ENCODE measurements at places on chromosomes 13 and 19.

DNA sequence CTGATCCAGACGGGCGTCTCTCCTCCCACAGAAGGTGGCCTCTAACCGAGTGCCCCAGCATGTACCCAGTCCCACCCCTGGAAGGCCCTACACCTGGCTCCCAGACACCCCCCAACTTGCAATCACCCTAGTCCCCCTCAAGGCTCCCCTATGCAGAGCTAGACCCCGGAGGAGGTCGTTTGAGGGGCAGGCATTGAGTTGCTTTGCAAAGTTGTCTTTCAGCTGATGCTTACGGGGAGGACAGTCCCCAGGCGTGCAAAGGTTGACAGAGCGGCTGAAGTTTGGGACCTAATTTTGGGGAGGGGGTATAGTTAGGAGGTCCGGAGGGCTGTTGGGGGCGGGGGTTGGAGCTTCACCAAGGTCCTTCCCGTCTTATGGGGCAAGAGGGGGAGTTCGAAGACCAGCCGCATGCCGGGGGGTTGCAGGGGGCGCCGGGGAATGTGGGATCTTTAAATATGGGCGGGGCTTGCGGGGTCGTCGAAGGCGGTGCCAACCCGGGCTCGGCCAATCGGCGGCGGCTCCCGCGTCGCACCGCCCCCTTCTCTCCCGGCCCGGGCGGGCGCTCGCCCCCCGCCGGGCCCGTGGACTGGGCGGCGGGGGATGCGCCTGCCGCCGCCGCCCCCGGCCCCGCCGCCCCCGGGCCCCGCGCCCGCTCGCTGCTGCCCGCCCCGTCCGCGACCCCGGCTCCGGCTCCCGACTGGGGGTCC is at the start of gene KCNN1:
Gene KCNN1 (plus strand): TSS at position 558 of the 707 bp plus-strand sequence. CDS start 6,782 bp downstream, outside the sequence.
- DNase-seq, result no peak

DNA sequence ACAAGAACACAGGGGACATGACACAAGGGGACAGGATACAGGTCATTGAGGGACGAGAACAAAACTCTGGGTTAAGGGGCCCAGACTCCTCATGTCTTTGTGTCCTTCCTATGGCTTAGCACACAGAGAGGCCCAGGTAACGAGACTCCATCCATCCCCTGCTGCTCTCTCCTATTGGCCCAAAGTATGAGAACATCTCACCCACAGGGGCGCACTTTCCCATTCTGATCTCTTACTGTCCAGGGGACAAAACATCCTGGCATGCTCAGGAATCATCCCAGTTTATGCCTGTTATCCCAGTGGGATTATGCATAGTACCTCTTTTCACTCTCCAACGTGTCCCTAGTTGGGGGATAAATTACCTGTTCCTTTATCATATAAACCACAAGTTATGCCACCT is 19.2 kb downstream of the C13orf42 start:
- DNase-seq, result no peak

GRCh38 chr19:57708641-57709361 is at the start of gene ZNF154:
Gene ZNF154, minus strand, starts transcription at chr19:57709204. Its CDS starts 233 bp downstream, at chr19:57708971.
- peak; percentile 29 for DNase-seq

- no peak for DNase-seq
Measured at GRCh38 chr19:32233091-32233490, 112.3 kb upstream of the ZNF507 start.

DNA sequence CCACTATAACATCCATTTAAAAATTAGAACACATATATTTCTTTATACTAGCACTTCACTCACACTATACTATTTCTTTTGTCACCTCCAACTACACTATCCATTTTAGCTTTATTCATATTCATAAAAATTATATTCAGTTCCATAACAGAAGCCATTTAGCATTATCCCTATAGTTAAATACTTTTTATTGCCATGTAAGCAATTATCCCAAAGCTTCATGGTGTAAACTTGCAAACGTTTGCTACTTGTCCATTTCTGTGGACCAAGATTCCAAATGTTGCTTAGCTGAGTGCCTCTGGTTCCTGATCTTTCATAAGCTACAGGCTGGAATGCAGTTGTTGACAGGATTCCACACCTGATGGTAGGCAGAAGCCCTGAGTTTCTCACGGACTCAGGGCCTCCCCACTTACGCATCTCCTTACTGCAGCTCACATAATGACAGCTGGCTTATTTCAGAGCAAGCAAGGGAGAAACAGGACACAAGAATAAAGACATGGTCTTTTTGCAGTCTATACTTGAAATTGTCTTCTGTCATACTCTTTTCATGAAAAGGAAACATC is 1584.8 kb downstream of the SLITRK5 start:
- no peak for DNase-seq

GRCh38 chr13:44703371-44703770 is 127.2 kb upstream of the TSC22D1 start:
- no peak for DNase-seq

- no peak for DNase-seq
Measured at GRCh38 chr13:78341032-78341431, 262.3 kb downstream of the POU4F1 start.

GRCh38 chr13:46951516-46951915 is 54.7 kb upstream of the HTR2A start:
- DNase-seq, result no peak

GRCh38 chr19:16115301-16116039 is 3.8 kb downstream of the RAB8A start:
- no peak for DNase-seq

GRCh38 chr13:81721400-81721799 is 1380.5 kb upstream of the SPRY2 start:
- no peak for DNase-seq

DNA sequence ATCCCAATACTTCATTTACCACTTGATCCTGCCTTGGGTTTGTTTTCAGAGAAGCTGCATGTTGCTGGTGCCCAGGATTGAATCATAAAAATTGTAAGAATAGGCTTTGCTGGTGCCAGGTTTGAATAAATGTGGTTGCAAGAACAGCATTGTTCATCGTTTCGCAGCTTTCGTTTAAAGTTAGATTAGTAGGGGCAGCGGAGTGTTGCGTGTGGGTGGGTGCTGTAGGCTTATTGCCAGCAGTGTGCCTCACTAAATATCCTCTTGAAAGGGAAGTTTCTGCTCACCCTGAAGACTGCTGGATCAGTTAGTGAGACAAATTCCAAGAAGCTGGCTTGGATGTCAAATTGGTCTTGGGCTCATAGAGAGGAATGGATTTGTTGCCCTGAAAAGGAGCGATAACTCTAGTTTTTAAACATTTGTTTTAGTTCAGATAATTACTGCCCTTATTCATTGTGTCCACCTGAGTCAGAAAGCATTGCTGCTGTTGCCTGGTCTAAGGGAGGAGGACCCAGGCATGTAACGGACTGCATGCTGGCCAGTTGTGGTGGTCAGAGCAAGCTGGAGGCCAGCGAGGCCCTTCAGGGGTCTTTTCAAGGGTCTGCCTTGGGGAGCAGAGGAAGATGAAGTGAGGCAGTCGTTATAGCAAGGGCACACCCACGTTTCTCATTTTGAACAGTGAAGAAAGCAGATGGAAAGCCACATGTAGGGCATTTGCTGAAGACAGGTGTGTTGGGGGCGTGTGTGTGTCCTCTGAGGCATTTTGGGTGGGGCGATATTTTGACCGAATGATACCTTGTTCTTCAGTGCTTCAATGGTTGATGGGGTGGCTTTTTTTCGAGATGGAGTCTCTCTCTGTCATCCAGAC is 8.5 kb downstream of the ILF3 start:
- peak; percentile 32 for DNase-seq

DNA sequence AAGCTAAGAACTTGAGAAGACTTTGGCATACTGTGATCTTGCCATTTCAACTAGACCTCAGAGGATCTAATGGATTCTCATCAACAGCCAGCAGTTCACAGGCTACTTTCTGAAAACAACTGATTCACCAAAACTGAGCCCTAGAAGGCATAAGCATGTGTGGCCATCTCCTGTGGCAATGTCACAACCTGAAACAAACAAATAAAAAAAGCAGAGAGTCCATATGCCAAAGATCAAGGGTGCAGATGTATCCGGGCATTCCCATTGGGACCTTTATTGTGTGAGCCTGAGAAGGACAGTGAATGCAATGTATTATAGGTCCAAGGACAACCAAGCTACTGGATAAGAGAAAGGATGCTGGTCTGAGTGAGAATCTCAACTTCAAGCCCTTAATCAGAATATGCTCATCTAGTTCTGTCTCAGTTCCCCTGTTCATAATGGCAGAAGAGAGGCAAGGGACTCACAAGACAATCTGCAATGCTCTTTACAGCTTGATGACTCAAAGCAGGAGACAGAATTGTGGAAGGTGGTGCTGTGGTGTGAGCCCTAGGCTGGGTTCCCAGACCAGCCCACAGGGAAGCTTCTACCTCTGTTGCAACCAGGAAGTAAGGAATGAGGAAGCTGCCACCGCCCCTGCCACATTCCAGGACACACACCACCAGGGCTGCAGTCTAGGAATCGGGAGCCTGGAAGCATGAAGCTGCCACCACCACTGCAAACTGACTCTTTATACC is 133.7 kb downstream of the RAP2A start:
- DNase-seq, result no peak
